ENCODE measurements at places on chromosomes 7 and 10.

DNA sequence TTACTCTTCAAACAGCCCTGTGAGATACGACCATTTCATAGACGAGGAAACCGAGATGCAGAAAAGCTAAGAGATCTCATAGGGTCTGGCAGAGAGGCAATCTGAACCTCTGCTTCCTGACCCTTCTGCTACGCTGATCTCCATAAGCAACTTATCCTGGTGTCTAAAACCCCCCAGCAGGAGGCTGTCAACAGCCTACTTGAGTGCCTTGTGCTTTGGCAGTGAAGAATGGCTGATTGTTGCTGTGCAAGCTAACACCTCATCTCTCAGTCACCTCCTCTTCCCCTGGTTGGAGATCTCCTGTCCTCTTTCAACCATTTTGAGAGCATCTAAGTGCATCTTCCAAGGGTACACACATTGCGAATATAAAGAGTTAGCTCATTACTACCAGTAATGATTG, 86.2 kb downstream of the AOAH start:
- no peak for DNase-seq

DNA sequence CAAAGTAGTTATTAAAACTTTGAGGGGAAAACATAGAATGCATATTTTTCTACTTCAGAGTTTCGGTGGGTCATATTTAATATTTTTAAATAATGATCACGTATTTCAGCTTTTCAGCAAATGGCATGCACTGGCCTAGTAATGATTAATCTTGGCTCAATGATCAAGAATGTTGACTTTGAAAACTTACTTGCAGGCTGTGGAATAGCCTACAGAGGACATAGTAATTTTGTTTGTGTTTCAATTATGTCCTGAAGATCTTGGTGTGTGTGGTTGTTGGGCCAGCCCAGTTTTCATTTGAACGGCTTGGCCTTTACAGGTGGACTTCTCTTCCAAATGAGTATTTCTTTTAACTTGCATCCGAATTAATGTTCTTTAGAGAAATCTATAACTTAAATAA, 35.1 kb downstream of the ADD3 start:
- no peak for DNase-seq

GRCh38 chr7:1639532-1640175, 30.4 kb upstream of the ELFN1 start:
- DNase-seq: no peak

DNA sequence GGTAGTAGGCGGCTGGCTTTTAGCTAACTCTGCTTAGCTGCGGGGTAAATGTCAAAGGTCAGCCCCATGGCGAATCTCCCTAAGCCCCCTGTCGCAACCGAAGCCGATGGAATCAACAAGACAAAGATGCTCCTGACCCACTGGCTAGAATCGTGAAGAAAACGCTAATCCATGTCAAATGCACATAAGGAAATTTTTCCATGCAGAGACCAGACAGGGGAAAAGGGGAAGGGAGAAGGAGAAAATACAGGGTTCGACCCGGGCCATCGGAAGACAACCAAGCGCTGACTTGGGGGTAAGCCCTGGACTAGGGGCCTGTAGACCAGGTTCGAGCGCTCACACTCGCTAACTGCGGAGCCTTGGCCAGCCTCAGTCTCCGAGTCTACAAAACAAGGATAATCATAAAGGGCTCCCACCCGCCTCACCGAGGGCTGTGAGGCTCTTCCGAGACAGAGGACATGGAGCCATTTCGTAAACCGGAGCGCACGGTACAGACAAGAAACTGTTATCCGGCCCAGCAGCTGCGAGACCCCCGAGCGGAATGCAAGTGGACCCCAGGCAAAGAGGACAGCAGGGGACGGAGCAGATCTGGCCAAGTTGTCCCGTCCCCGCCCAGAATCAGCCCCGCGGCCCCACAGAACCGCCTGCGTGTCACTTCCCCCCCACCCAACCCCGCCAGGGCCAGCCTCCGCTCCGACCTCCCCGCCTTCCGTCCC, 507 bp downstream of the SAR1A start:
- DNase-seq: no peak

- DNase-seq: no peak
These were observed 95.4 kb downstream of the GSAP start for GRCh38 chr7:77320714-77321113.

GRCh38 chr7:3068530-3068929, 24.9 kb upstream of the CARD11 start:
- no peak for DNase-seq

All from iris pigment epithelial cell (primary cell).